ENCODE measurements at places on chromosomes 16 and 17. TPM values are rescaled to one million over a fixed set of nuclear protein-coding genes. Genes with fewer than 3 reads are reported as not detected.
A peak's percentile ranks its signal among the peaks of the same experiment; 100 is the strongest.

DNA sequence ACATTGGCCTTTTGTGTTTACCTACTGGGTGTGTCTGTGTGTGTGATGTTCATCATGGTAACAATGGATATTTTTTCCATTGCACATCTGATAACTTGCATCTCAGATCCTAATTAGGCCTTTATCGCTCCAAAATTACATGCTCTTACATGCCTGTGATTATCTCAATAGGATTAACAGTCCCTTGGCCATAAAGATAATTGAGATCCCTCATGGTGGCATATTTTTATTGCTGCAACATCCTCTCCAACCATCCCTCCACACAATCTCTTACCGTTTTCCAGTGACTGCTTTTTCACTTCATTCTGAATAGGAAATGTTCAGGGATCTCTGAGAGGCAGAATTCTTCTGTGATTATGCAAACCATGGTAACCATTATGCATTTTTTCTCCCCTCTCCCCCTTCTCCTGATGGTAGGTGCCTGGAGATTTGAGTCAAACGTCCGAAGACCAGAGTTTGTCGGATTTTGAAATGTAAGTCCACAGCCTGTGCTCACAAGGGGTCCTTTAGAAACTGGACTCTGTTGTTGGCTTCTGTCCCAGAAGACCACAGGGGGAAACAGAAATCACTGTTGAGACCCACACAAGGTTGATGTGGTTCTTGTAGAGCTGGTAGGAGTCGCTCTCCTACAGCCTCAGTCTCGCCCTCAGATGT, 405.5 kb downstream of the CPPED1 start:
- DNase-seq, result no peak

GRCh38 chr17:17413215-17413792, 63.5 kb upstream of the MED9 start:
- no peak for DNase-seq

DNA sequence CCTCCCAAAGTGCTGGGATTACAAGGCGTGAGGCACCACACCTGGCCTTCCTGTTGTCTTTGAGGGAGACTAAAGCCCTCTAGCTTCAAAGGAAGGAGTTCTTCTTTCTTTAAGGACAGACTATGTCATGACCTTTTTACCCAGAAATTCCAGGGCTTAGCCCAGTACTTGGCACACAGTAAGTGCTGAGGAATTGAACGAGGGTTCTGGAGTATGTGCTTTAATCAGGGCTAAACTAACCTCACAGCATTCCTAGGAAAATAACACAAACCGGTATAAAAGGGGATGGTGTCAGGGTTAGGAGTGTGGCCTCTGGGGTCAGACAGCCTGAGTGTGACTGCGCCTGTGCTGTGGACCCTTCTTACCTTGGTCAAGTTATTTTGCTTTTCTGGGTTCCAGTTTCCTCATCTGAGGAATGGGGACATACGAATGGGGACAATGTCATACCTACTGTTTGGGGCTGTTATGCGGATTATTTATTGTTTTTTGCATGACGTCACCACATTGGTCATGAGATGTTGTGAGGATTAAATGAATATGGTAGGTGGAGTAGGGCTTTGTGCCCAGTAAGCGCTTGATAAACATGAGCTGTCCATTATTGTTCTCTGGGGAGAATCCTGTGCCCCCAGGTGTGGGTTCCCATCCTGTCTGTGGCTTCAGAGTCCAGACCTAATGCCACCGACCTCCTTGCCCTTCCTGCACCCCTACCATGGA, 21.9 kb downstream of the KSR1 start:
- DNase-seq, result no peak

- DNase-seq, result no peak
These were observed 25.2 kb upstream of the GSE1 start for GRCh38 chr16:85587762-85588556.

DNA sequence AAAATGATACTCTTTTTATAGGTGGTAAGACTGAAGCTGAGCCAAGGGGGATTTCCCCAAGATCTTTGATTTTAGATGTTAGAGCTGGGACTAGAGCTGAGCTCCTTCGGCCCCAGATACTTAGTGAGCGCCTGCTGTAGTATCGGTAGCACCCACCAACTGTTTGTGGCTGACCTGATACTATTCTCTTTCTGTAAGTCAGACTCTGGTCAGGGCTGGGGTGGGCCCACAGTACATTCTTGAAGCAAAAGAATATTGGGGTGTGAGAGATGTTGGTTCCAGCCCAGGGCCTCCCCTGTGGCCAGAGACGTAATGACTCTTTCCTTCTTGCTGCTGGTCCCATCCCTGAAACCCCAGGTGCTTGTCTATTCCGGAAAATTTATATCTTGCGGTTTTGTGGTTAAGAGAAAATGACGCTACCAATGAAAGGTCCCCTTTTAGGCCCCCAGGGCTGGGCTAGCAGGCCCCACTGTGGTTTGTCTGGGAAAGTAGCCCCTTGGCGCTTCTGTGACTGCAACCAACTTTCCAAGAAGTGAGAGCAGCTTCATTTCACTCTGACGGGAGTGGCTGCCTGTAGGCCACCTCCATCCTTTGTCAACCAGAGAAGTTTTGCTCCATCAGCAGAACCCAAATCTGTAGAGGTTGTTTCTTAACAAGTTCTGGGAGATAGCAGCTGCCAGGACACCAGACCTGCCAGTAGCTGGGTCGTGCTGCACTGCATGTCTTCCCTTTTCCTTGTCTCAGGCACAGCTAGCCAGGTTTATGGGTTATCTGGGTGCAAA, 86.4 kb upstream of the LGALS9 start:
- no peak for DNase-seq

DNA sequence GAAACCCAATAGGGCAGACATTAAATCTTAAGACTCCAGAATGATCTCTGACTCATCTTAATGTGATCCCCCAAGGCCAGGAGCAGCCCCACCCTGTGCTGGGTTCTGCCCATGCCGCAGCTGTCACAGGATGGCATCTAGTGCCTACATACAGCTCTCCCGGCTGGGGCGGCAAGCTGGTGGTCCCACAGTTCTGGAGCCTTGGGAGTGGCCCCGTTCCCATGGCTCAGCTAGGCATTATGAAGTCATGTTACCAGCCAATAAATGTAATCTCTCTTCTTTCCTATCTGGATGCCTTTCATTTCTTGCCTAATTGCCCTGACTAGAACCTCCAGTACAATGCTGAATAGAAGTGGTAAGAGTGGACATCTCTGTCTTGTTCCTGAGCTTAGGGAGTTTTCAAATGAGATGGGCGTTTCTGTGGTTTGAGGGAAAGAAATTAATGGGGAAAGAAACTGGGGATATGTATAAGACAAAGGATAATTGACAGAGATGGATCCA, 95.7 kb upstream of the DNAH17 start:
- DNase-seq, result no peak

GRCh38 chr17:82463391-82463790, 4.8 kb downstream of the NARF start:
- no peak for DNase-seq

The VWA3A gene
- polyA plus RNA-seq, result 0.30 TPM

The HNF1B gene
- 4.4 TPM for polyA plus RNA-seq

The LGALS9B gene
- polyA plus RNA-seq, result 1.3 TPM

The CCL14 gene
- polyA plus RNA-seq, result 80.3 TPM

GRCh38 chr16:23453338-23454052, 506 bp upstream of the COG7 start:
- DNase-seq, result no peak

GRCh38 chr16:17496891-17497290, 26.1 kb upstream of the XYLT1 start:
- DNase-seq, result no peak

The MFSD6L gene
- polyA plus RNA-seq, result 0.76 TPM

The ABCC3 gene
- 46.4 TPM for polyA plus RNA-seq

DNA sequence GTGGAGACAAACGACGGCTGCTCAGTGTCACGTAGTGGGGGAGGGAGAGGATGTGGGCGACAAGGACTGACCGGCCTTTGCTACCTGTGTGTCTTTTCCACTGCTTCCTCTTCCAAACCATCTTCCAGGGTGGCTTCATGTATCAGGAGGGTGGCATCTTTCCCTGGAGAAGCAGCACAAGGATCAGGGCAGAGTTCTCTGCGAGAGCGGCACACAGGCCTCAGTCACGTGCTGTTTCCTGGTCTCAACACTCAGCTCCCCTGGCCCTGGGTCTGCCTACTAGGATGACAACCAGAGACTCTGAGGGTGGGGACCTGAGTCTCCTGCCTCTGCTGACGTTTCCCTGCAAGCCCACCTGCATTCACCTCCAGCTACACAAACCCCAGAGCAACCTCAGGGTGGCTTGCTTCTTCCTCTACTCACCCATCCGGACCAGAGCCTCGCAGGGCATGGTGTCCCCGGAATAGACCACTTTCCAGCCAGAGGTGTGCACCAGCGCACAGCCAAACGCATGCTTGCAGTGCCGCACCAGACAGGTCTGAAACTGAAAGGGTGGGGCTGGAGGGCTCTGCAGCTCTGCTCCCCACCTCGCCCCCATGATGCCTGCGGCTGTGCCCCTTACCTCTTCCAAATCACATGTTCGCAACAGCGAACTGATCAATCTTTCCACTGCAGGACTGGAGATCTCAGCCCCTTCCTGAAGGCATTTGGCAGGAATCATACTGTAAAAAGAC, 23.3 kb downstream of the ELAC2 start:
- DNase-seq, result no peak

GRCh38 chr17:48416971-48417370, 13.0 kb downstream of the SKAP1 start:
- no peak for DNase-seq

DNA sequence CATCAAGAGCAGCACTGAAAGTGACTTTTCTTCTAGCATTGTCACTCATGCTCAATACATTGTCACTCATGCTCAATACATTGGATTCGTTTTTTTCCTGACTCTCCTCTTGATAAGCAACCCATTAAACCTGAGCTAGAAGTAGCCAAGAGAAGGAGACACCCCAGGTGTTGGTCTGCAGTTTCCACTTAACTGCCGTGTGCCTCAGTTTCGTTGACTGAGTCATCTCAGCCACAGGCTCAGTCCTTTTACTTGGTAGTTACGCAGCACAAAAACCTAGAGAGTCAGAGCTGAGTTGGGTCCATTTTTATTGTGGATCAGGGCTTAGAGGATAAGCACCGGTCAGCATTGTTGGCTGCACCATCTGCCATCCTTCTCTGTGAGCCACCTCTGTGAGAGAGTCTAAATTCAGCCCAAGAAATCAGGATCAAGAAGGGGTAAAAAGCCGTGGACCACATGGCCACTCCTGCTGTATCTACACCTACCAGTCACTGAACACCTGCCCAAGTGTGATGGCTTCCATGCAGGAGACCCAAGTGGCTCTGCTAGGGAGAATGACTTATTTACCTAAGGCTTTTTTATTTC, 11.3 kb downstream of the GINS2 start:
- no peak for DNase-seq

- DNase-seq, result no peak
These were observed 26.7 kb downstream of the FA2H start for GRCh38 chr16:74747716-74748615.

The PPP1R27 gene
- not detected for polyA plus RNA-seq

GRCh38 chr17:73378974-73379470, 67.2 kb upstream of the CDC42EP4 start:
- DNase-seq, result no peak

DNA sequence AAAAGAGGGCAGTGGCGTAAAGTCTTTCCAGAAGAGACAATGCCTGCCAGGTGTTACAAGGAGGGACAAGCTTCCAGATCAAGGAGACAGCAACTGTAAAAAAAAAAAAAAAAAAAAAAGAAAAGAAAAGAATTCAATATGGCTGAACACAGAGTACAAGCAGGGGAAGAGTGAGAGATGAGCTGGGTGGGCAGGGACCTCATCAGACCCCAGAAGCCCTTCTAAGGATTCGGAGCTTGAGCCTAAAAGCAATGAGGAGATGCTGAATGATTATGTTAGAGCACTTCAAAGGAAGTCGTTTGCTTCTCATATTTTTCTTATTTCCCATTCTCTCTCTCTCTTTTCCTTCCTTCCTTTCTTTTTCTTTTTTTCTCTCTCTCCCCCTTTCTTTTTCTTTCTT, 103.0 kb downstream of the YPEL2 start:
- no peak for DNase-seq

The ENPP7 gene
- polyA plus RNA-seq, result not detected

The CNTNAP1 gene
- 2.7 TPM for polyA plus RNA-seq

The CHTF18 gene
- polyA plus RNA-seq, result 31.0 TPM

The TOX3 gene
- polyA plus RNA-seq, result 12.4 TPM

DNA sequence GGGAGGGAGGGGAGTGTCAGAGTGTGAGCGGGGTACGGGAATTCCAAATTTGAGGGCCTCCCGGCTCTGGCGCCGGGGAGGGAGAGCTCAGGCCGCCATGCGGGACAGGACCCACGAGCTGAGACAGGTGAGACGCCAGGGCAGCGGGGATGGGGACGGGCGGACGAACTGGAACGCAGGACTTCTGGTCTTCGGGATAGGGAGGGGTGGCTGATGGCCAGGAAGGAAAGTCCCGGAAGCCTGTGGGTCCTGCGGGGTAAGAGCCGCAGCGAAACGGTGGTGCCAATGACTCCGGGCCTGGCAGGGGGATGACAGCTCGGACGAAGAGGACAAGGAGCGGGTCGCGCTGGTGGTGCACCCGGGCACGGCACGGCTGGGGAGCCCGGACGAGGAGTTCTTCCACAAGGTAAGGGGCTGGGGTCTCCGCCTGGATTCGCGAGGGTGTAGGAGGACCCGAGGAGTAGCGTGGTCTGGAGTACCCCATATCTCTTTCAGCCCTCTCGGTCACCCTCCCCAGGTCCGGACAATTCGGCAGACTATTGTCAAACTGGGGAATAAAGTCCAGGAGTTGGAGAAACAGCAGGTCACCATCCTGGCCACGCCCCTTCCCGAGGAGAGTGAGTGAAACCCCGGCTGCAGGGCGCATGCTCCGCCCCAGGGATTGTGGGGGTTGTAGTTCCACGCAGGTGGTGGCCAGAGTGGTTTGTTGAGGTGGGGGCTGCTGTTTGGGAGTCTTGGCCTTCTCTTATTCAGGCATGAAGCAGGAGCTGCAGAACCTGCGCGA, 543 bp downstream of the STX4 start:
- peak; percentile 96 for DNase-seq

DNA sequence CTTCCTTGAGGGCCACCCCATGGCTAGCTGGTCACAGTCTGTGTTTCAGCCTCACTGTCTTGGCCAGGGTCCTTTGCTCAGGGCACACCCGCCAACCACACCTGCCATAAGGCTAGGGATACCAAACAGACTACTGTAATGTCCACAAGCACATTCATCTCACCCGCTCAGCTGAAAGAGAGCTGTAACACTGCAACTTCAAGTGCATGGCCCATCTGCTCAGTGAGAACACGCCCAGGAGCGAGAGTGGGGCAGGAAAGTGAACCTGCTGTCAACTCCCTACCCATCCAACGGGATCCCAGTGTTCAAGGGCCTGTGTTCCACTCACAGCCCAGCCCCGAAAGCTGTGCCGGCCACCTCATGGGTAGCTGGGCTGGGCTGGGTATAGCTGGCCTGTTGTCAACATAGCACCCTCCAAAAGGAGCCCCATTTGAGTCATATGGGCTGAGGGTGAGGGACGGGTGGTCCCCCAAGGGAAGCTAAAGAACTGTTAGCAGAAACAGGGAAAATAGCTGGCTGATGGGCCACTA, 55.7 kb downstream of the SCNN1B start:
- DNase-seq, result no peak

Measured in stomach (tissue), 19 donors.